ENCODE measurements at places on chromosomes 4 and X. TPM values are rescaled to one million over a fixed set of nuclear protein-coding genes. Genes with fewer than 3 reads are reported as not detected.

TACR3 gene
- total RNA-seq: 1.1 TPM

LEF1 gene
- 62.1 TPM for total RNA-seq

FOXP3 gene
- 0.26 TPM for total RNA-seq

POU3F4 gene
- total RNA-seq: 13.0 TPM

TLR2 gene
- 0.71 TPM for total RNA-seq
